Stromal cell of bone marrow (primary cell): ENCODE measurements at places on chromosomes 5 and 9.

- DNase-seq: no peak
Measured at GRCh38 chr5:118628660-118629354, 359.5 kb downstream of the DTWD2 start.

DNA sequence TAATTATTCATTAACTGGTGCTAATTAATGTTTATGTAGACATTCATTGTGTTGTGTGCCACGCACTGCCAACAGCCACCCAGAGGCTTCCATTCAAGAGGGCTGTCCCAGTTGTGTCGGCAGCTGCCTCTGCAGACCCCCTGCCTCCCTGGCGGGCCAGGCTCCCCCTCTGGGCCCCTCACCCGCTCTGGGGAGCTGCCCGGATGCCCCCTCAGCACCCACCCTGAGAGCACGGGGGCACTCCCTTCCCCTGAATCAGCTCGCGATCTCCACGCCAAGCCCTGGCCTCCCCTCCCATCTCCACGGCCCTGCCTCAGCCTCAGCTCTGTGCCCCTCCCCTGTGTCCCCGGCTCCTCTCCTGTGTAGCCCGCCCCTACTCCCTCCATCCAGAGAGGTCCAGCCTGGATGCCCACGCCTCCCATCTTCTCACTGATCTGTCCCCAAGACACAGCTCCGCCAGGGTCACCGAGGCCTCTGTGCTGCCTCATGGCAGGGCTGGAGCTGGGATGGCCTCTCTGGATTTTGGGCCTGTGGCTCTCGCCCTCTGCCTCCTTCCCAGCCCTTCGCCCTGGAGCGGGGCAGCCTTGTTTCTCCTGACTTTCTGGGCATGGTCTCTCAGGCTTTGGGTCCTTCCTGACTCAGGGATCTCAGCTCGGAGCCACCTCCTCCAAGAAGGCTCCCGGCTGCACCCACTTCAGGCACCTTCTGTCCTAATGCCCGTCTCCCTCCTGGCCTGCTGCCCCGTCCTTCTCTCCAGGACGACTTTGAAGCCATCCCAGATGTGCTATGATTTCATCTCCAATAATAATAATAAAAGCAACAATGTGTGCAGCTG lies 16.0 kb upstream of the SLC9A3 start:
- no peak for DNase-seq

GRCh38 chr5:91328743-91329142 lies 54.4 kb downstream of the ARRDC3 start:
- no peak for DNase-seq

- no peak for DNase-seq
Measured at GRCh38 chr5:139924294-139925215, 118.5 kb downstream of the NRG2 start.

DNA sequence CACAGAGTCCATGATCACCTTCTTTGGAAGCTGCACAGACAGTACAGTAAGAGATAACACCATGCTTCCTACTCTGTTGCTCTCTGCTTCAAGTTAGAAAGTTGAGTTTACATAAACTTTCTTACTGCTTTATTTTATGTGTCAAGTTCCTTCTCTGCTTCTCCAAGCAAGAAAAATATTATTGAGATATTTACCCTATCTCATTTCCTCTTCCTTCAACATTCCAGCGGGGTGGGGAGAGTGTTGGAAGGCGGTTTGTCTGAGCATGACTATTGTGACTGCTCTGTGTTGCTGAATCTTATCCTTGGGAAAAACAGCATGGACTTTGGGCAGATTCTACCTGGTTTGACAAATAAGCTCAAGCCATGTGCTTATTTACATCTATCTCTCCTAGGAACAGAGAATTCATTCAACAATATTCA lies 66.9 kb upstream of the EPB41L4A start:
- DNase-seq: no peak

- DNase-seq: no peak
Measured at GRCh38 chr5:54309691-54310432, 511 bp downstream of the ARL15 start.

DNA sequence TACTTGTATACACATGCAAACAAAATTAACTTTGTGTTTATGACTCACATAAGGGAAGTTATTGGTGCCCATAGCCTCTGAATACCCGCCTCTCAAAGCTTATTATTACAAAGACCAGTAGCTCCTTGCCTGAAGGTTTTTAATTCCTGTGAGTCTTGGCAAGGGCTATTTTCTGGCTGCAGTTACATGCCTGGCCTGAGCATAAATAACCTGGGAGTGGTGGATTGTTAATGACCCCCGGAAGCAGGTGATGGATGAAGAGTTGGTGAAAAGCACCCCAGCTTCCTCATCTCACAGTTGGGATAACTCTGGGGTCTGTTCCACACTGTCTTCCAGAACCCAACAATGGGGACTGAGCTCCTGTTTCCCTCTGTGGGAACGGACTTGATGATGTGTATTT lies 594.5 kb downstream of the PDE4D start:
- DNase-seq: no peak
